ENCODE measurements at places on chromosomes 1 and 21. TPM values are rescaled to one million over a fixed set of nuclear protein-coding genes. Genes with fewer than 3 reads are reported as not detected.

GRCh38 chr1:223271085-223271781, 92.7 kb downstream of the SUSD4 start:
- DNase-seq, result no peak

DNA sequence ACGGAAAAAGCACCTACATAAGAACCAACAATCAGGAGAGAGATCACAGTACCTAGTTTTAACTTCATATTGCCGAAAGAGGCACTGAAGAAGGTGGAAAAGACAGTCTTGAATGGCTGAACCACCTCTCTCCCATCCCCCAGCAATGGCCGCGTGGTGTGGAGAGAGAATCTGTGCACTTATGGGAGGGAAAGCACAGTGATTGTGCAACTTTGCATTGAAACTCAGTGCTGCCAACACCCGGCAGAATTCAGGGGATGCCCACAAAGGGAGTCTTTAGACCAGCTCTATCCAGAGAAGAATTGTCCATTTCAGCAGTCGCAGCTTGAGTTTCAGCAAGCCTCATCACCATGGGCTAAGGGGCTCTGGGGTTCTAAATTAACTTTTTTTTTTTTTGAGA, 186.3 kb upstream of the USP25 start:
- no peak for DNase-seq

- DNase-seq, result peak; percentile 30
Measured at GRCh38 chr1:48062353-48062752, 65.2 kb upstream of the TRABD2B start.

Gene PROX1
- 4.1 TPM for total RNA-seq

Gene MTF1
- total RNA-seq, result 34.1 TPM

Data from mesenteric fat pad (tissue), 1 donor.